ENCODE measurements at places on chromosomes 7 and 10.

- no peak for DNase-seq
Measured at GRCh38 chr7:132613737-132614136, 37.5 kb upstream of the PLXNA4 start.

DNA sequence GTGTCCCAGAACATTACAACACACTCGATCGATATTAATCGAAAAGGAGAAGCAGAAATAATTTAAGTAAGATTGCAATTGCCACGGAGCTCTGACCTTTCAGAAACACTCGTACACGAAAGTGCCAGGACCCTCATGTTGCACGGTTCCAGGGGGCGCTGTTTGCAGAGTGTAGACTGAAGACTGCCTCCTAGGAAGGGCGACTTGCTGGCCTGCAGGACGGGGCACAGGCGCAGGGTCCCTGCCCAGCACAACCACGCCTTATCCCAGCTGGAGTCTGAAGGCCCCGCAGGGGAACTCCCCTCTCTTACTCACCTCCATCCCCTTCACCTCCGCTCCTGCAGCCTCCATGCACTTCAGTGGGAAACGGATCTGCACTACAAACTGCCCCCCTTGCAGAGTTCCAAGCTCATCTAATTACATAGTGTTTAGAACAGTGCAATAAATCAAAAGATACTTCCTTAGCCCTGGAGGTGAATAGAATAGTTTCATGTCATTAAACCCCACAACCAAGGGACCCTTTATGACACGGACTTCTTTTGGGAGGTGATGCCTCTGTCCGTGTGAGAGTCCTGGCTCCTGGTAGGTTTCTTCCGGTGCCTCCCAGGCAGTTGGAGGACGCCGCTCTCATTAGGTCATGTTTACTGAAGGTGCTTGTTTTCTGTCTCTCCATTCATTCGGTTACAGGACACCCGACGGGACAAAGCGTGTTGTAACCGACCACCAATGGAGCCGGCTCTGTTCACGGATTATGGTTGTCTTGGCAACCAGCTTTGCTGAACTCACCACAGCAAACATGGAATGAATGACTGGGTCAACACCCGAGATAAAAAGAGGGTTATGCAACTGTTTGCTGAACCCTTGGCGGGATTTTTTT, 262.2 kb downstream of the BAMBI start:
- DNase-seq, result no peak

GRCh38 chr7:143003393-143004051, 23.4 kb downstream of the OR9A2 start:
- DNase-seq, result peak; percentile 24

- DNase-seq, result peak; percentile 61
Measured at GRCh38 chr7:34133983-34134782, 228.8 kb downstream of the BMPER start.

DNA sequence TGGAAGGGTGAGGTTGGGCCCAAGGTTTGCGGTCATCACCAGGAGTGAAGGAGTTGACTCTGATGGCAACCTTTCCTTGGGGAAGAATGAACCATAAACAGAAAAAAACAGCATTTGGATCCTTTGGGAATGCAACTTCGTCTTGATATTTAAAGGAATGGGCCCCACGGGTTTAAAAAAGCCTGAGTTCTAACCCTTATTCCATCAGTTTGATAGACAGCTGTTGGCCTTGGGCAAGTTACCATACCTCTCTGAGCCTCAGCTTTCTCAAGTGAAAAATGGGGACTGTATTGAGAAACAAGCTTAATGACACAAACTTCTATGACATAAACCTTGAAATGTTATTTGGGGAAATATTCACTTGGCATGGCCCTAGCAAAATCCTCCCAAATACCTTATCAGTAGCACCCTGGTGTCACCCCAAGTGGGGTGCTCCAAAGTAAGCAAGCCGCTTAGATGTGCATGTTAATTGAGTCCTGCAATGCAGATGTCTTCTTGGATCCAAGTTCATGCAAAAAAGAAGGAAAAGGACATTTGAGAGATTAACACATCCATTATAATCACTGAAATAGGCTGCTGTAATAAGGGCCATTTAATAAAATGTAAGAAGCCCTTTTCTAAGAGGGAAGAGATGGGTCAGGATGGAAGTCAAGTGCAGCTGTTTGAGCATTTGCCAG, 13.8 kb downstream of the MXI1 start:
- DNase-seq, result no peak

DNA sequence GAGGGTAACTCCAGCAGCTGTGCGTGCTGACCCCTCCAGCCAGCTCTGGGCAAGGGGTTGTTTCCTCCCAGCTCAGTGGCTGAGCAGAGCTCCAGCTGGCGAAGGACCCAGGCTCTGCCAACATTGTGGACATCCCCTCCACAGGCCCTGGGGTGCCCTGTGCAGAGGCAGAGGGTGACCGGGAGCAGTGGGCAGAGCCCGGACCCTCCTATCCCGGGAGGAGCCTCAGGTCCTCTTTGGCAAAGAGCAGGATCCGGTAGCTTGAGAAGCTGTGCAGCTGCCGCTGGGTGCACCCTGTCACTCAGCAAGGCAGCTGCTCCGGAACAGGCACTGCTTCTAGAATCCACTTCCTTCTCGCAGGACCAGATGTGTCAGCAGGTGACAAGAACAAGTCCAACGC, 175.9 kb downstream of the EBF3 start:
- no peak for DNase-seq

DNA sequence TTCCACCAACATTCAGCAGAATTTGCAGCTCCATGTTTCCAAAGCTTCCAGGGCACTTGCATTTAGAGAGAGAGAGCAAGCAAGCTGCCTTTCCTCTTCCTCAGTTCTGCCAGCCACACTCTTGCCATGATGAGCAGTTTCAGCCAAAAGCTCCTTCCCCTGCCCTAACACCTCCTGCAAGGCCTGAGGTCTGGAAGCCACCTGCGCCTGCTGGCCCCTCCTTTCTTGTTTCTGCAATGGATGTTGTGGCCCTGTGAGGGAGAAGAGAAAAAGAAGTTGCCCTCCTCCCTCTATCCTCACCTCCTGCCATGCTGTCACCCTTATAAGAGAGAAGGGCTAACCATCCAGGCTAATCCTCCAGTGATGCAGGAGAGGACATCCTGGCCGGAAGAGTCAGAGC, 48.7 kb downstream of the IKZF1 start:
- DNase-seq, result no peak

- DNase-seq, result no peak
Measured at GRCh38 chr7:144820552-144820951, 15.3 kb downstream of the TPK1 start.

- no peak for DNase-seq
Measured at GRCh38 chr10:60230892-60231291, 158.8 kb downstream of the ANK3 start.

DNA sequence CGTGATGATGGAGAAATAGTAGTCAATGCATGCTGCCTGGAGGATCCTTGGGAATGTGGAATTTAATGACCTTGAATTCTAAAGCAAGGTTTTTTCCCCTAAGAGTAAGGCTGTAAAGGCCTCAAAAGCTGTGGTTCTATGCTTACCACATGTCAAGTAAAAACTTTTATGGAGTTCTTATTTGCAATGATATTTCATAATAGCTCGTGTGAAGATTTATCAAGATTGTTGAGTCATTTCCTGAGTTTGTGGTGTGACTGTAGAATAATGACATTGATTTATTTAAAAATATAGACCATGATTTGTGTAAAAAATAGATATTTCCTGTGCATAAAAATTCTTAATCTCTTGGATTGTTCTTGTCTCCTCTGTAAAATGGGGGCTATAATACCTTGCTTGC, 67.5 kb upstream of the SORCS1 start:
- DNase-seq, result no peak

- no peak for DNase-seq
Measured at GRCh38 chr7:40921589-40922315, 781.1 kb downstream of the INHBA start.

DNA sequence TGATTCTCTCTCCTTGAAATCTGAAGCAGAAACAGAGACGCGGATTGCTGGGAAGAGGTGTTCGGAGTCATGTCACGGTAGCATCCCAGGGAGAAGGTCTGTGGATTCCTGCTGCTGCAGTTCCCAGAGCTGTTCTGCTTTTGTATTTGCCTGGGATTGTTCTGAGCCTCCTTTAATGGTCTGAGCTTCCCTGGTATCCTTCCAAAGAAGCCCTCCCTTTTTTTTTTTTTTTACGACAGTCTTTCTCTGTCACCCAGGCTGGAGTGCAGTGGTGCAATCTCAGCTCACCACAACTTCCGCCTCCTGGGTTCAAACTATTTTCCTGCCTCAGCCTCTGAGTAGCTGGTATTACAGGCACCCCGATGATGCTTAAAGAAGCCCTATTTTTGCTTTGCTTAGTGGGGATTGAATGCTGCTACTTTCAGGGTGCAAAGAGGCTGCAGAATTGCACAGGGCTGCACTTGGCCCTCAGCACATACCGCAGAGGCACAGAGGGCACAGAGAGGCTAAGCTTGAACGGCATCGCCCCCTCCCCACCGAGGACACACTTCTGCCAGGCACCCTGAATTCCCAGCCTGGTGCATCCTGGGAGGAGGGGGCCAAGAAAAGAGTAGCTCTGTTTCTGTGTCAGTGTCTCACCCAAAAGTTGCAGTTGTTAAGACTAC, 208.6 kb upstream of the GALNT17 start:
- no peak for DNase-seq

DNA sequence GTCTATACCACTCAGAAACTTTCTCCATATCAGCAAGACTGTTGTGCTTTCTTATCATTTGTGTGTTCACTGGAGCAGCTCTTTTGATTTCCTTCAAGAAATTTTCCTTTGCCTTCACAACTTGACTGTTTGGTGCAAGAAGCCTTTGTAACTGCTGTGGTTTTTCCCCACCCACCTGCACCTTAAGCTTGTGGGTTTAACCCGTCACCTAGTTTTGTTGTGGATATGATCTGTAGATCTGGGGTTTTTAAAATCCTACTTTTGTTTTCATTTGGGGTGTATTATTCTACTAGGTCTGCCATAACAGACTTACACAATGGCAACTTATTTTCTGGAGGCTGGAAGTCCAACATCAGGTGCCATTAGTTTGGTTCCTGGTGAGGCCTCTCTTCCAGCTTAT, 30.5 kb upstream of the CHST3 start:
- DNase-seq, result no peak
